Hematopoietic multipotent progenitor cell treated with erythropoietin and hydrocortisone succinate and interleukin-3 and kit ligand, for 17 days (in vitro differentiated cells): ENCODE measurements at places on chromosomes 2 and 18.

DNA sequence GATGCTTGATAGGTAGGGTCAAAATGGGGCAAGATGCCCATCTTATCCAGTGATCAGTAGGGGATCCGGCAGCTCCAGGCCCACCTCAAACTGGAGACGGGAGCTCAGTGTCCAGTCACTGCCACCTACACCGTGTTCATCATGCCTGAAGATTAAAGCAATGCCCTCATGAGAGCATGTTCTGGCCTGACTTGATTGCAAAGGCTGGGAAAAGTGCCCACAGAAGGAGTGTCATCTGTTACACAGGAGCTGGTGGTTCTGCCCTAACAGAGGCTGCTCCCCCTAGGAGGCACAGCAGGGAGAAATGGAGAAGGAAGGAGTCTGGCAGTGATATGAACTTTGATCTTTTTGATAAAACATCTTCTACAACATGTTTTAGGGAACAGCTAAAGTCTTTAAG, 92.3 kb downstream of the CCBE1 start:
- DNase-seq, result no peak

DNA sequence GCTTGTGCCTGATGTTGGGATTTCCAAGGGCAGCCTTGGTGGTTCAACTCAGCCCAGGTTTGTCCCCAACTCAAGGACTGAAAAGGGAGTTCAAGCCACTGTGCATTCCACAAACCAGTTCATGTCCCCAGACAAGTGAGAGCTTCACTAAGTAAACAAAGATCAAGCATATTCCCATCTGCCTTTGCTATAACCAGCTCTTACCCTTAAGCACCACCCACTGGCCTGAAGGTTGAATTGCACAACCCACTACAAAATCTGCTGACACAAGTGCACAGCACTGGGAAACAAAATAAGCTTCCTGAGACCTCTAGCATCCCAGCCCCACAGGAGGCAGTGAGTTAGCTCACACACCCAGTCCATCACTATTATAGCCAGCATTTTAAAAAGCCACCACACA, 516.7 kb downstream of the NR4A2 start:
- no peak for DNase-seq

DNA sequence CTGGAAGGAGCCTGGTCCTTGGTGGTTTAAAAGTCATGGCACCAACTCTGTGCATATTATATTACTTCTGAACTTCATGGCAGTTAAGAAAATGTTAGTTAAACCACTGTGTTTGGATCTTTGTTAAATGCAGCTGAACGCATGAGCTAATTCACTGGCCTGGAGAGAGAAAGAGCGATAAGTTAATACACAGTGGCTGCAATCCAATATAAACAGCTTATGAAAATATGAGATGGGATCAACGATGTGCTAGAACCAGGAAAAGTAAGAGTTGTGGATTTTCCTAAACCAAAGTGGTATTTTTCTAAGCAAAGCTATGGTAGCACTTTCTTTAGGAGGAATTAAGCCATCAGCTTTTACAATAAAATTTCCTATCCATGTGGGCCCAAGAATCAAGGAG, 326.7 kb downstream of the MTX2 start:
- no peak for DNase-seq

- DNase-seq, result no peak
Measured at GRCh38 chr2:233940376-233941276, 23.5 kb downstream of the TRPM8 start.

DNA sequence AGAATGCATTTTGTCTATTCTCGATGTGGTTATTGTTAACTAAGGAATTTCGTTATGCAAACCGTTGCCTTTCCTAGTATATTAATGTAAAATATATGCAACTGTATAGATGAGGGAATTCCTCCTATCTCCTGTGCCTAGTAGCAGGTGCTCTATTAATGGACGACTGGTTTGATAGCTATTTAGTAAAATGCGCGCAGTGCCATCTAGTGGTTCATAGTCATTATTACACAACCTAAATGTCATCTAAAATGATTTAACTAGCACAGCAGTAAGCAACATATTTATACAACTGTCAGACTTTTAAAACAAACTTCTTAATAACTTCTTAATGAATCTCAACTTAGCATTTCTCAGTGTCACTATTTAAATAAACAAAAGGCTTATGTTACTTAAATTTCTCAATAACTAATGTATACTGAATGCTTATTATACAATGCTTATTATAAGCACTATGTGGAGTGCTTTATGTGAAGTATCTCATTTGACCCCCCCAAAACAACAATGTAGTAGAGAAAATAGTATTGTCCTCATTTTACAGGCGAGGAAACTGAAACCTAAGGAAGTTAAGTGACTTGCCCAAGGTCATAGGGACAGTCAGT, 77.9 kb downstream of the DTNA start:
- peak; percentile 58 for DNase-seq

- DNase-seq, result no peak
Measured at GRCh38 chr2:189016311-189016861, 42.2 kb downstream of the COL3A1 start.

DNA sequence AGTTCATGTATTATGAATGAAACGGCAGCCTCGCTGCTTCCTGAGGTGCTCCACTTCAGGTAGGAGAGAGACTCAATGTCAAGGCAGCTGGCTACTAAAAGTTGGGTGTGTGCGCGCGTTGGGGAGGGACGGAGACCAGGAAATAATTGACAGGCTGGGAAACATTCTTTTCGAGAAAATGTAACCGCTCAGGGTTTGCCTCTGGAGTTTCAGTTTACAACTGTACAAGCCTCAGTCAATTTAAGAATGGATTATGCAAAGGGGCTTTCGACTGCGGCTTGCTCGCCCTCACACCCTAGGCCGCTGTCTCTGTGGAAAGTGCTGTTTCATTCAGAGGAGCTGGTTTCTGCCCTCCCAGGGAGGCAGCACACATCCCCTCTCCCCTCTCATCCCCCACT, 4.4 kb upstream of the SPRED2 start:
- no peak for DNase-seq
